ENCODE measurements at places on chromosomes 1 and 21.

GRCh38 chr1:185512442-185512841, 195.4 kb upstream of the IVNS1ABP start:
- no peak for DNase-seq

DNA sequence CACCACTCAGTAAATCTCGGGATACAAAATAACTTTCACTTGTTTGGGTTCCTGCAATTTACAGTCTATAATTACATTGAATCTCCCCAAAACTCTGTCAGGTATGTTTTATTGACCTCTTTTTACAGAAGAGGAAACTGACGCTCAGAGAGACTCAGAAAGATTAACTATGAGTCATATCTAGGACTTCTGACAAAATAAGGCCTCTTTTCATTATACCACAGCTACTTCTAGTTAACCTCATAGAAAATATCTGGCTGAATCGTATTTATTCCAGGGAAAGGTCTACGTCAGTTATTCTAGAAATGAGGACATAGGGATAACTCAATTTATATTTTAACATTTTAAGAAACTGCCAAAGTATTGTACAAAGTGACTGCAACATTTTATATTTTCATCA, 211.1 kb upstream of the FAM78B start:
- DNase-seq: no peak

DNA sequence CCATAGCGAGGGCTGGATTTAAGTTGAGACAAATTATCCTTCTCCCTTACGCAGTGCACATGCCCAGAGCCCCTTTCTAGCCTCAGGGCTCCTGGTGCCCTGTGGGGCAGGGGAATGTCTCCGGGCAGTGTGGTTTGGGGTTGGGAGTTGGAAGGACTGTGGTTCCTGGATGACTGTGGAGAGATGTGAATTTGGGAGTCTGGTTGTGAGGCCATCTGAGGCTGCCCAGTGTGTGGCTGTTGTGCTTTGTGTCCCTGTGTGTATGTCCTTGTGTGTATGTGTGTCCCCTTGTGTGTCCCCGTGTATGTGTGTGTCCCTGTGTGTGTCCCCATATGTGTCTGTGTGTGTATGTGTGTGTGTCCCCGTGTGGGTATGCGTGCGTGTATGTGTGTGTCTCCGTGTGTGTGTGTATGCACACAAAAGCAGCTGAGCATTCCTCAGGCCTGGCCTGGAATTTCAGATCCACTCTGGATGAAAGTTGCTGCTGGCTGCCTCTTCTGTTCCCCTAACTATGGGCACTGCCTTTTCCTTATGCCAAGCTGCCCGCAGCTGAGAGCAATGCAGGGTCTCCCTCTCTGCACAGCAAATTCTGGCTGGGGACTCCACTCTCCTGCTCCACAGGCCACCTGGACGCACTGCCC, 65.4 kb downstream of the UBIAD1 start:
- DNase-seq: no peak

- DNase-seq: no peak
Observed at GRCh38 chr1:48851638-48852037, 74.9 kb upstream of the BEND5 start.

GRCh38 chr1:90761156-90761555, 44.1 kb upstream of the BARHL2 start:
- no peak for DNase-seq

DNA sequence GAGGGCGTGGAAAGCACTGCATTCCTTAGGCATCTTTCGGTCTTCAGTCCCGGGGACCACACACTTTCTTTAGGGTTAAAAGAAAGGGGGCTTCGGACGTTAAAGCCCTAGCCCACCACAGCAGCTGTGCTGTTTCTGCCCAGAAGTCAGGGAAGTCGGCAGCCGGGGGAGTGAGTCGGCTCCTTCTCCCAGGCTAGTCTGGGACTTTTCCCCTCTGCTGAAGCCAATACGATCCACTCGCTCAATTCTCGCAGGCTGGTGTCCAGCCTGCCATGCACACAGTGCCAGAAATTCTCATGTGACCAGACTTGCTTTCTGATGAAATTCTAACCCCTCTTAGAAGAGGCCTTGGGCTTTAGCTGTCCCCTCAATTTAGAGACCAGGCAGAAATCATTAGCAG, 67.7 kb downstream of the BCAR3 start:
- DNase-seq: no peak

Data from stimulated activated CD4-positive, alpha-beta T cell treated with anti-CD3 and anti-CD28 coated beads, TNF-alpha, amount 100 ng/mL, for 4 hours (primary cell).